Activated CD4-positive, alpha-beta T cell treated with anti-CD3 and anti-CD28 coated beads, Interleukin-2, amount 50 U/mL, for 48 hours (primary cell): ENCODE measurements at places on chromosomes 3 and 15.

DNA sequence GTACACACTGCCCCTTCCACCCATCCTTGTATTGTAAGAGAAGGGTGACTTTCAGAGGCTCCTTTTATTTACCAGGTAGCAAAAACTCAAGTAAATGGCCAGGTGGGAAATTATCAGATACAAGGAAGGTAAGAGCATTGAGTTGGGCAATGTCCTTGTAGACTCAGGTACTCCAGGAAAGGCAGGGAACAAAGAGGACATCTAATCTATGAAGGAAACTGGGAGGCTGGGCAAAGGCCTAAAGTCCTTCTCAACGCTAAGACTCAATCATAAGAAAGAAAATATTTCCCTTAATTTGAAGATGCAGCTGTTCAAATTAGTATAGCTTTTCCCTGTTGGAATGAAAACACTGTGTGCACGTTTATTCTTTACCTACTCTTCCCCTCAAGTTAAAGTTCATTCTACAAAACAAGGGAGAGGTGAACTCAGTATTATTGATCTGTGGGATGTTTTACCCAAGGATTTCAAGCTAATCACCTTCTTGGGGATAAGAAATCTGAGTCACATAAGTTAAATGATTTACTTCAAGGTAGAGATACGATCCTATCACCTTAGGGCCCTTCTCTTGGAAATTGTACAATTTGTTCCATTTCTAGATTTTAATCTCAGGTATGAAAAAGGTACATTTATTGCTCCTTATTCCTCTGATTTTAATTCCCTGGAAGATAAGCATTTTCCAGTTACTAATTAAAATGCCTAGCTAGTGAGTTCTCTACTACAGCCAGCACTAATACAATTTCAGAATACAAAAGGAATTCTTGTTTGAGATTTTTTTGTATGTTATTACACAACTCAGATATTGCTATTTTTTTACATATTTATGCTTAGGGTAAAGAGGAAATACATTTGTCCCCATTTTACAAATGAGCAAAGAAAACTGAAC lies 80.6 kb downstream of the PLD1 start:
- DNase-seq = no peak

- DNase-seq = no peak
Observed at GRCh38 chr15:49620199-49620598, 419 bp downstream of the FAM227B start.

DNA sequence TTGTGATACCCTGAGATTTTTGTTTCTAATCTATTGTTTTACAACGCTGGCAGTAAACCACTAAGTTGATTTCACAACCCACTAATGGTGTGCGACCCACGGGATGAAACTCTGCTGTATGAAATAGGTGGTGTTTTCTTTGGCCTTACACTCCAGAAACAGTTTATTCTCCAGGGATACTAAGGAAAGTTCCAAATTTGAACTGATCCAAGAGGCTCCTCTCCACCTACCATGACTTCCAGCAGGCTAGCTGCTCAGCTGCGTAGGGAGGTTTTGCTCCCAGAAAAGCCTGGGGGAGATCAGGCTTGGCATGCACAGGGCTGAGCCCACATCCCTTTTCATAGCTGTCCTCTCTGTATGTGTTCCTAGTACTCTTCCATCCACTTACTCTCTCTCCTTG lies 71.5 kb downstream of the FAM174B start:
- DNase-seq = no peak

- DNase-seq = no peak
Observed at GRCh38 chr15:65396283-65396964, 18.6 kb upstream of the IGDCC3 start.

- no peak for DNase-seq
Observed at GRCh38 chr3:46927718-46928073, 48.8 kb downstream of the CCDC12 start.

DNA sequence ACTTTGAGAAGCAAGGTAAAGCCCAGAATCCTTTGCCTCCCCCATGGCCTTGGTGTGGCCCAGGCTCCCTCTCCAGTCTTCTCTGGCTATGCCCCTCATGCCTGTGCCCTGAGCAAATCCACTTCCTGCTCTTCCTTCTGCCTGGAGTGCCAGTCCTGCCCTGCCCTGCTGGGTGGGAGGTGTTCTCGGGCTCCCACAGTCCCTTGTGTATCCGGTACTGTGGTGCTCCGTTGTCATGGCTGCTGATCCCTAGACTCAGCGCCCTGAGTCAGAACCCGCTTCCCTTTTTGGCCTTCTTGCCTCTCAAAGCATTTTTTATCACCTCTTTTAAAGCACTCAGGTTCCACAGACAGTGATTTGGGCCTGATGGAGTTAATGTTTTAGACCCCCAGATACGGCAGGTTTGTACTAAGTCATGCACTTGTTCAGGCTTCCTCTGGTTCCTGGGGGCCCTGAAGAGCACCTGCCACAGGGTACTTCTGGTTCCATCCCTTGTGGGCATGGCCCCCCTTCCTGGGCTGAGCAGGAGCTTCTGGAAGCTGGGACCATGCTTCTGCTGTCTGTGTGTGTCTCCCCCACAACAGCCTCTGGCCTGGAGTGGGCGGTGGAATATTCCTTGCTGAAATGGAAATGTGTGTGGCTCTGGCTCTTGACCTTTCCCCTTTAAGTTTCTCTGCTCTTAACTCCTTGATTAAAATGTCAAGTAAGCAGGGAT lies 29.6 kb upstream of the ADAMTS7 start:
- no peak for DNase-seq

DNA sequence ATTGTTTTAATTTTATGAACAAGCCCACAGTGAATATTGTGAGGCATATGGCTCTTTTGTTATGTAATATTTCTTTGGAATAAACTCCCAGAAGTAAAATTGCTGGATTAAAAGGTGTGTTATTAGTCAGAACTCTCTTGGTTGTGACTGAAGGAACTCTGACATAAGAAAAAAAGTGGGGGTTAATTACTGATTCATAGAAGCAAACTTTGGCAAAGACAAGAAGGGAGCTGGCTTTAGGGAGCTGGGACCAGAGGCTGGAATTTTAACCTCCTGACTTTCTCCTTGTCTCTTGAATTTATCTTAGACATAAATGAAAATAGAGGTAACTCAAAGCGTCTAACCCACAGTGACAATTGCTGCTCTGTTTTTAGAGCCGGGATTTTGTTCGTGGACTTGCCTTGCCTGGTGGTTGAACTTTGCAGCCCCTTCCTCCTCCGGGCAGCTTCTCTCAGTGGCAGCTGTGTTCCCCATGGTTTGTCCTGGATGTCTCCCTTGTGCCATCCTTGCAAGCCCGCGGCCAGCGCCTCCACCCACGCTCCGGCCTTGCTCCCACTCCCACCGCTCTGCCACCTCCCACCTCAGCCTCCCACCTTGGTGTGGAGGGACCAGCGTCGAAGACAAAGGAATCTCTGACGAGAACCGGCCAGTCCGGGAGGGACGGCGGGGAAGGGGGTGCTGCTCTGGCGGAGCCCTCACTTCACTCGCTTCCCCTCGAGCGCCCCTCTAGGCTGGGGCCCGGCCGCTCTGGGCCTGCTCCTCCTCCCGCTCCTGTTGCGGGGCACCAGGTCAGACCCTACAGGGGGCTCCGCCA lies 28.0 kb downstream of the ARHGAP31 start:
- no peak for DNase-seq

GRCh38 chr15:100439514-100439913 lies 89.2 kb downstream of the CERS3 start:
- no peak for DNase-seq

DNA sequence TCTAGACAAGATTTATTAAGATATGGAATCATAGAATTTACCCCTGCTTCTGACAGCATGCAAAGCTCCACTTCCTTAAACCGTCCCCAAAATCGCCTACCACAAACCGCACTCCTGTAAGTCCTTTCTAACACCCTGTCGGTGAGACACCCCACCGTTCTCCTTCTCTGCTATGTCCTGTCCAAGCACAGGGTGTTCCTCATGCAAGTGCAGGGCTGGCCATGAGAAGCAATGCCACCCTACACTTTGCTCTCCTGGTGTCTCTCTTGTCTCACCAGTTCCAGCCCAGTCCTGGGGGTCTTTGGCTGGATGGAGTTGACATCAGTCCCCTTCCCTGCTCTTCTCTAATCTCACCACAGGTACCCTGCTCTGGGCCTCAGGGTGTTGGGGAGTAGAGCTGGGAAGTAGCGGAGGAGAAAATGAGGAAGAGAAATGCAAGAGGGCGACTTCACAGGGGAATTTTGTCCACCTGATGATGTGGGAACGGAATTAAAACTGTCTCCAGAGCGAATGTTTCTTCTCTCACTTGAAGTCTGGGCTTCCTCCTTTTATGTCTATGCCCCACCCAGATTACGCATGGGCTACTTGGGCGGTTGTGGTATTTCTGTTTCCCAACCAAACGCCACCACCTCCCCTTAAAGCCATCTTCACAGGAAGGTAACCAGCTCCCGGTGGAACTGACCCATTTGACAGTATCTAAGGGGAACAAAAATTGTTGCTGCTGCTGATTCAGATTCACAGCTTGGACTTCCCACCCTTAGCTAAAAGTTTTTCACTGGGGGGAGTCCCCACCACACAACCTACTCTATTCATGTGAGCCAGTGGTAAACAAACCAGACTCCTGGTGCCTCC lies 49.9 kb downstream of the CASR start:
- peak; percentile 14 for DNase-seq

DNA sequence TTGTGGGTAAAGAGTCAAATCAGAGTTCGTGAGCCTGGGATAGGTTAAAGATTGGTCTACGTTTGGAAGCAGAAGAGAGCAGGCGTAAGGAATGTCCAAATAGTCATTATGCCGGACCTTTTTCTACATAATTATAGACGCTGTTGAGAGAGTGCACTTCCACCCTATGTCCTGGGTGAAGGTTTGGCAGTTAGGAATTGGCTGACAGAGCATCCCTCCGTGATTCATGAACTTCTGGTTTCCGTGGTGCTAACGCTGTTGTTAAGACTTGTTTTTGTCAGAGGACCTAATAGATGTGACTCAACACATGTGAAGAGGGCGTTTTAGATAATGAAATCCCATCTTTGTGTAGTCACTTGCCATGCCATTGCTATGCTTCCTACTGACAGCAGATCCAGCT lies 1.1 kb downstream of the EAF1 start:
- DNase-seq = peak; percentile 33

DNA sequence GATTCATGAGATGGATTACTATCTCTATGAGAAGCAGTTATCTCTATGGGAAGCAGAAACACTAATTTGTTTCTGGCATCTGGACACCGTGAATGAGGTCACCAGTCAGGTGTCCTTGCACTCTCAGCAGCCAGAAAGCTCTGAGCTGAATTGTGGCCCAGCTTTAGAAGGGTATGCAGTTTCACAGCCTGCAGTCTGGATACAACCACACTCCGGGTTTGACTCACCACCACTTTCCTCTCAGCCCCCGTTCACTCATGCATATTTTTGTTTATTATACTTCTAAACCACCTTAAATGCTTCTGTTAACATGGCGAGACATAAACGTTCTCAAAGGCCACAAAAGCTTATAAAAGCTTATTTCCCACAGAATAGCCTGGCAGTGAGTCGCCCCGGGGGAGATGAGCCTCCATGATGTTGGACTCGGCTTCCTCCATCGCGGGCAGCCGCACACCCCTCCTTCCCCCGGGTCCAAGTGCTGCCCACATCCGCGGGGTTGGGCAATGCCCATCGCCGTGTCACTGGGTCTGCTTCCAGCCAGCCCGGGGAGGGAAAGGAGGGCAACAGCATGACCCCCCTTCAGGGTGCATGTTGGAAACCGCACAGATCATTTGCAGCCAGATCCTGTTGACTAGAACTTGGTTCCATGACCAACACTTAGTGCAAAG lies 16.8 kb upstream of the SLC41A3 start:
- no peak for DNase-seq

GRCh38 chr3:129228891-129229585 lies 20.4 kb upstream of the COPG1 start:
- no peak for DNase-seq

DNA sequence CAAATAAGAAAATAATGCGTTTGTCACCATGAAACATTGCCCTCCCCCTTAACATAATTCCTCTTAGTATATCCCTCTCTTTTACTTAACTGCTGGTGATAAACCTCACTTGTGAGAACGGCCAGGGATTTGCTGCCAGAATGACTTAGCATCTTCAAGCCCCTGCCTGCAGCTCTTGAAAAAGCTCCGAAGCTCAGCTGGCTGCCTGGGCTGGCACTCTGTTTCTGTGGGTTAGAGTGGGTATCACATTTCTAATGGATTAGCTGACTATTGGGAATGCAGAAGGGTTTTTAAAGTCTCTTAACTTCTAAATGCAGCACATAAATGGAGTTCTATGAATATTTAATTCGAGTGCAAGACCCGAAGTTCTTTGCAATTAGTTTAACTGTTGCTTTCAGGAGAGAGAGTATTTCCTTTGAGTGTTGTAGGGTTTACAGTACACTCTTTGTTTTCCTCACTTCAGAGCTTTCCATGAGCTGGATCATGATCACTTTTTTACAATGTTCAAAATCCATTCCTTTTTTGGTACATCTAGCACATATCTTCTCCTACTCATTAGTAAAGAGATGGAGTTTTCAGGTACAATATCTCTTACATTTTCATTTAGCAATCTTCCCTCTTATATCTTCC lies 124.7 kb upstream of the RBMS3 start:
- DNase-seq = no peak

- DNase-seq = no peak
Observed at GRCh38 chr3:38842266-38842965, 26.4 kb upstream of the SCN10A start.

- no peak for DNase-seq
Observed at GRCh38 chr3:124876401-124876878, 10.7 kb downstream of the ITGB5 start.

DNA sequence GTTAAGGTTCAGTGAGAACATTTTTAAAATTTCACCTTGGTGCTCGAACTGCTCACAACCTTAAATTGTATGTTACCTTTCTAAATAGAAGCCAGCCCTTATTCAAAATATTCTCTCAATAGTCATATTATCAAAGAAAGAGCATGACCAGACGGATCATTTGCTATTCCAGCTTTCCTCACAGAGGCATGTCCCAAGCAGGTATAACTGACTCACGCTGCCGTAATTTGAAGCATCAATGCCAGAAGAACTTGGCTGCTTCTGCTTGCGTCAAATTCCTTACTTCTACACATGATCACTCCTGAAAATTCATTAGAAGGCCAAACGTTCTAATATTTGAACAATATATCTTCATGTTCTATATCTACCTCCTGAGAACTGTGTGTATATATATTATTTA lies 69.5 kb upstream of the VGLL4 start:
- no peak for DNase-seq

- no peak for DNase-seq
Observed at GRCh38 chr3:126105691-126106187, 21.8 kb upstream of the SLC41A3 start.
